Activated T-helper 1 cell treated with anti-CD3 and anti-CD28 coated beads, Interleukin-2, amount 50 U/mL, for 16 hours (primary cell): ENCODE measurements at places on chromosomes 4 and X.

GRCh38 chr4:73019462-73020047 is 50.0 kb downstream of the COX18 start:
- no peak for DNase-seq

GRCh38 chrX:115357326-115358120 is 68.0 kb downstream of the LUZP4 start:
- DNase-seq = no peak

DNA sequence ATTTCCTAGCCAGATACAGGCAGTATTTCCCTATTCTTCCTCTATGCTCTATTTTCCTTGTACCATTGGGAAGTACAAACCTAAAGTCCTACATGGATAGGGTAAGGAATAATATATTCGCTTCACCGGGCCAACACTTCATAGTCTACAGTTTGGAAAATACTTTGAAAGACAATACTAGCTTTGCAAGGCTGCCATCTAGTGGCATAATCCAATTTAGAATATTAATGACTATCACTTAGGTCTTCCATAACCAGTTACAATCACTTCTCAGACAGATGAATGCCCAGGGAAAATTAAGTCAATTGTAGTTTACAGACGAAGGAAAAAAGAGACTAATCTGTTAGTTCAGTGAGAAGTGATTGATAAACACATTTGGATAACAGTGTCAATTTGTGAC is 141.0 kb upstream of the FAM47C start:
- no peak for DNase-seq

DNA sequence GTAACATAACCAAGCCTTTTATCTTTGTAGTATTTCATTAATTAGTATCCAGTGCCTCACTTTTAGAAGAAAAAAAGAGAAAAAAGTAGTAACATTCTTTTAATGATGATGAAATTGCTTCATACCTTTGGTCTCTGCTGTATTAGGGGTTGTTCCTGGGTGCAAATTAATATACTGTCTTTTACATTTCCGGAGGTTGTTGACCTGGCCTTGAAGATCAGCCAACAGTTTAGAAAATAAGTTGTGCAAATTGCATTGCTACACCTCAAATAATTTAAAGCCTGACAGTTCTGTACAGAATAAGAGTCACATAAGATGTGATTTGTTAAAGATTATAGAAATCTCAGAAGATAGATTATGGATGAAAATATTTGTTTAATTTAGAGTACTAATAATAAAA is 3.8 kb downstream of the NFKB1 start:
- no peak for DNase-seq

DNA sequence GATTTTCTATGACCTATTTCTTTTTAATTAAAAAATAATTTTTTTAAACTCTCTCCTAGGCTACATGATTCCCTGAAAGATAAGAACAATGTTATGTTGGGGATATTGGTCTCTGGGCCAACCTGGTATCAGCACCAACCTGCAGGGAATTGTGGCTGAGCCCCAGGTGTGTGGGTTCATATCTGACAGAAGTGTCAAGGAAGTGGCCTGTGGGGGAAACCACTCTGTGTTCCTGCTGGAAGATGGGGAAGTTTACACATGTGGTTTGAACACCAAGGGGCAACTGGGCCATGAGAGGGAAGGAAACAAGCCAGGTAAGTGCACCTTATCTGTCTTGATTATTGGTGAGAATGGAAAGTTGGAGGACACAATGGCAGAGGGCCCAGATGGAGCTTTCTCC is 13.5 kb downstream of the HERC3 start:
- no peak for DNase-seq

- no peak for DNase-seq
Observed at GRCh38 chr4:24405926-24406325, 178.4 kb downstream of the DHX15 start.

GRCh38 chrX:123298026-123298425 is 113.9 kb downstream of the GRIA3 start:
- DNase-seq = no peak

DNA sequence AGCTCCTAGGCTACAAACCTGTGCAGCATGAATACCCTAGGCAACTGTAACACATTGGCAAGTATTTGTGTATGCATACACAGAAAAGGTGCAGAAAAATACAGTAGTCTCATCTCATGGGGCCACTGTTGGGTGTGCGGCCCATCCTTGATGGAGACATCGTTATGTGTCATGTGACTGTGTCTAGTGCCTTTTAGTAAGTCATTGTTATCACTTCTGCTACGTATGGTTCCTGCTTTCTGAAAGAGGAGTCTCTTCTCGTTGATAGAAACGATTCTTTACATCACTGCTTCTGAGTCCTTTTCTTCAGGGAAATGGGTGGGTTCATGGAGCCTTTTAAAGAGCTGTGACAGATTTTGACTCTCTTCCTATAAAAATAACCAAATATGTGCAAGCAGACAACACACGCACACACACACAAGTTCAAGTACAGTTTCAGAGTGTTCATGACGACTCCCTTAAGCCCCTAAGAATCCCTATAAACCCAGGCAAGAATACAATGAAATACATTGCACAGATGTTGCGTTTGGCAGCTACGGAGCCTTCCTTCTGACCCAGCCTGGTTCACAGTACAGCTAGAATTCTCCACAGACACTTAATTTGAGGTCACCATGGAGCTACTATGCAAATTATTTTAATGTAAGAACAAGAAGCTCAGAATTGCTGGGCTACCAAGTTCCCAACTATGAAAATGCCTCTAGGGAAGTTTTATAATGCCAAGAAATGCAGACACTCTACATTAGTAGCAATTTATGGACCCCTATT is 10.2 kb upstream of the STK32B start:
- DNase-seq = no peak

DNA sequence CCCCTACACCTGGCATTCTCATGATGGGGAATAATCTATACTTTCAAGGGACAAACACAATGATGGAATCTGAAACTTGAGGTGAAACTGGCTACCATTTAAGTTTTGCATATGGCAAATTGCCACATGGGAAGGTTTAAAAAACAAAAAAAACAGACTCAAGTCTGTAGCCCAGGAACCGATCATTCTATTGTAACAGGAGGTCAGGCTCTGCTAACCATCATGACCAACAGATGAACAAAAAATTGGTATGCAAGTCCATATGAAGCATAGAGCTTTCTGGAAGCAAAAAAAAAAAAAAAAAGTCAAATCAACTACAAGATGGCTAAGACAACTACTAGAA is 594.3 kb upstream of the DIPK2B start:
- DNase-seq = no peak

GRCh38 chr4:4492161-4492847 is 49.5 kb downstream of the STX18 start:
- no peak for DNase-seq

DNA sequence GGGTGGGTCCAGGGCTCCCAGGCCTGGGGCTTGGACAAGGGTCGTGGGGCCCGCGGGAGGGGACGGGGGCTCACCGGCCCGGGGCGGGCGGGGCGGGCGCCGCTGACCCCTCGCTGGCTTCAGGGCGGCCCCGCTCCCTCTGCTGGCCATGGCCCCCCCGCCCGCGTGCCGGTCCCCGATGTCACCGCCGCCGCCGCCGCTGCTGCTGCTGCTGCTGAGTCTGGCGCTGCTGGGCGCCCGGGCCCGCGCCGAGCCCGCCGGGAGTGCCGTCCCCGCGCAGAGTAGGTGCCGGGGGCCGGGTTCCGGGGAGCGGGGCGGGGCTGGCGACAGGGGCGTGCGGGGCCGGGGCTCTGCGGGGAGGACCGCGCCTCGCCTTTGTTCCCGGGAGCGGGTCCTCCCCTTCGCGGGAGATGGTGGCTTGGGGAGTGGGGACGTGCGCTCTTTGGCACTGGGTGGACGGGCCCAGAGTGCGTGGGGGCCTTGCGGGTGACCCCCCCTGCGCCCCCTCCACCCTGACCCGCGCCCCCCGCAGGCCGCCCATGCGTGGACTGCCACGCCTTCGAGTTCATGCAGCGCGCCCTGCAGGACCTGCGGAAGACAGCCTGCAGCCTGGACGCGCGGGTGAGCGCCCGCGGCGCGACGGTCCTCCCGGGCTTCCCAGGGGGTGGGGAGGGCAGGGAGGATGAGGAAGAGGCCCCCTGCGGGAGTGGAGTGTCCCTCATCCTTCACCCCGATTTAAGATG is 16.8 kb upstream of the NAT8L start:
- no peak for DNase-seq

GRCh38 chrX:153887385-153887784 is 1.4 kb upstream of the L1CAM start:
- no peak for DNase-seq

GRCh38 chr4:183391204-183391603 is 53.2 kb upstream of the CDKN2AIP start:
- DNase-seq = no peak

- no peak for DNase-seq
Observed at GRCh38 chr4:153204247-153204671, at the start of gene TRIM2. Gene TRIM2, plus strand, starts transcription at chr4:153204443. Its CDS starts 88 bp downstream, at chr4:153204531.

- no peak for DNase-seq
Observed at GRCh38 chr4:183081116-183081469, 18.0 kb upstream of the WWC2 start.

- DNase-seq = no peak
Observed at GRCh38 chr4:99300934-99301333, 10.1 kb upstream of the ADH1A start.

DNA sequence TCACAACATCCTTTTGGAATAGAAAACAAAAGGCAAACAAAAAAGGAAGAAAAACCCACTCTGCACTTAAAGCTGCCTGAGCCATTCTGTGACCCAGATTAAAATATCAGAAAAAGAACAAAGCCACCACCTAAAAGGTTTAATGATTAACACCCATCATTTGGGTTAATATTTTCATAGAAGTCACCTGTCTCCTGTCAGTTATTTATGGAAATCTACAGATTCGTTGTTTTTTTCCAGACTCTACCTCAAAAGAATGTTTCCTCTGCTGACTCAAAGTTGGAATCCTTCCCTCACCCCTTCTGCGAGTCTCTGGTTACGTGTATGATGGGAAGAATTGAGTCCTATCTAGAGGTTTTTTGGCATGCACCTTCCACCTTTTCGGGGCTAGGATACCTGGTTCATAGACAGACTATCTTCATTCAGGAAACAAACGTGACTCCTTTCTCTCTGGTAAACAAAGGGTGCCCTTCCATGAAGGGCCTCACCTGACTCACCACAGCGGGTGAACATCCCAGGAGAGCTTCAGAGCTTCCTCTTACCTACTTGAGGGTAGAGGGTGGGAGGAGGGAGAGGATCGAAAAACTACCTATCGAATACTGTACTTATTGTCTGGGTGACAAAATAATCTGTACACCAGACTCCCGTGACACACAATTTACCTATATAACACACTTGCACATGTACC is 19.6 kb upstream of the CA5B start:
- no peak for DNase-seq

DNA sequence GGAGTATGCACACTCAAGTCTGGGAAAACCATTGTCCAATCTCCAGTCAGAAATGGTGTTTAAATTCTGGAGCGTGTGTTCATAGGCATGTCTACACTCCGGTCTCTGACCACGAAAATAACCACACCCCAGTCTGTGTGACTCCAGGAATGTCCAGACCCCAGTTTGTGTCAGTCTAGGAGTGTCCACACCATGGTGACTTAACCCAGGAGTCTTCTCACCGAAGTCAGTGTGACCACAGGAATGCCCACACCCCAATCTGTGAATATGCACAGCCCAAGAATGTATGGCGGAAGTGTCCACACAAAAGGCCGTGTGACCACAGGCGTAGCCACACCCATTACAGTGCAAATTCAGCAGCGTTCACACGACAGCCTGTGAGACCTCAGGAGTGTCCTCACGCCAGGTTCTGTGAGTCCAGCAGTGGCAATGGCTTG is 11.4 kb downstream of the FTSJ1 start:
- DNase-seq = no peak

GRCh38 chrX:52265713-52266112 is 81.0 kb downstream of the MAGED4 start:
- DNase-seq = no peak

DNA sequence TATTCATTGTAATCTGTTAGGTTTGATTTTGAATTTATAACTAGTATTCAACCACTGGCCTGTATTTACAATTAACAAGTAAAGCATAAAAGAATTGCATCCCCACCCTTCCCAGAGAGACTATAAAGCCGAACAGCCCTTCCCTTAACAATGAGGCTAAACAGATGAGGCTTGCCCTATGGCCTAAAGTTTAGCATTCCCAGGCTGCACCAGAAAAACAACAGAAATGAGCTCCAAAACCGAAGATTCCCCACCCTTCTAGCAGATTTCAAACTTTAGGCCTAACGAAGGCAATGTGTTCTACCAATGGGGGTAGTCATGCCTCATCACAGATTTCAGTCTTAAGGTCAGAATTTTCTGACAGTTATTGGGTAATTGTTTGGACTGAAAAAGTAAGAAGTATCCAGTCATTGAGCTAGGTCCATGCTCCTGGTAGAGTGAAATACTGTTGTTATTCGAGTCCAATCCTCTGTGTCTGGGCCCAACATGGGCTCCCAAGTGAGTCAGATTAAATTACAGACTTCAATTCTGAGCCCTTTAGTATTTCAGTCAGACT is 197.6 kb downstream of the ANTXR2 start:
- no peak for DNase-seq

- no peak for DNase-seq
Observed at GRCh38 chr4:88792268-88792781, 94.7 kb upstream of the NAP1L5 start.

GRCh38 chrX:115311601-115312001 is 22.1 kb downstream of the LUZP4 start:
- DNase-seq = no peak

- DNase-seq = no peak
Observed at GRCh38 chr4:170666909-170667308, 577.2 kb upstream of the AADAT start.

GRCh38 chrX:68292471-68292870 is 140.8 kb downstream of the OPHN1 start:
- no peak for DNase-seq

DNA sequence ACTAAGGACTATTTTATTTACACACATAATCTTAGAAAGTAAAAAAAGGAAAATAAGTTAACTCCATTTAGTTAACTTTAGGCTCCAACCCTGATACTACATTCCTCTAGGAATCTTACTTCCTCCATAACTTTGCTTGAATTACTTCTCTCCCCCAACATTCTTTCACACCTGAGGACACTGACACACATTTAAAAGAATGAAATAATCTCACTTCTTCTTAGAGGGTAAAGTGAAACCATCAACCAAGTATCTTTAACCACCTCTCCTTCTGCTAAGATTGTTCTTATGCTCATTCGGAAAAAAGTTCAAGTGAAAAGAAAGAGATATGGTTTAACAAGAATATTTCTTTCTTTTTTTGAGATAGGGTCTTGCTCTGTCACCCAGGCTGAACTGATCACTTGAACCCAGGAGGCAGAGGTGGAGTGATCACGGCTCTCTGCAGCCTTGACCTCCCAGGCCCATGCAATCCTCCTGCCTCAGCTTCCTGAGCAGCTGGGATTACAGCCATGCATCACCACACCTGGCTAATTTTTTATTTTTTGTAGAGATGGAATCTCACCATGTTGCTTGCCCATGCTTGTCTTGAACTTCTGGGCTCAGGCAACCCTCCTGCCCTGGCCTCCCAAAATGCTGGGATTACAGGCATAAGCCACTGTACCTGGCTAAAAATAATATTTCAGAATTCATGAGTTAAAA is 28.5 kb downstream of the SLC25A4 start:
- DNase-seq = no peak
